ENCODE measurements at places on chromosomes 5 and 9. TPM values are rescaled to one million over a fixed set of nuclear protein-coding genes. Genes with fewer than 3 reads are reported as not detected.

CFAP90 gene
- 10.2 TPM for total RNA-seq

OR1Q1 gene
- total RNA-seq: not detected

FOXD4L5 gene
- not detected for total RNA-seq

FLT4 gene
- total RNA-seq: 7.5 TPM

DRD1 gene
- not detected for total RNA-seq

TCERG1 gene
- 41.5 TPM for total RNA-seq

PPP2R2B gene
- 0.26 TPM for total RNA-seq

CA9 gene
- 21.8 TPM for total RNA-seq

DNA sequence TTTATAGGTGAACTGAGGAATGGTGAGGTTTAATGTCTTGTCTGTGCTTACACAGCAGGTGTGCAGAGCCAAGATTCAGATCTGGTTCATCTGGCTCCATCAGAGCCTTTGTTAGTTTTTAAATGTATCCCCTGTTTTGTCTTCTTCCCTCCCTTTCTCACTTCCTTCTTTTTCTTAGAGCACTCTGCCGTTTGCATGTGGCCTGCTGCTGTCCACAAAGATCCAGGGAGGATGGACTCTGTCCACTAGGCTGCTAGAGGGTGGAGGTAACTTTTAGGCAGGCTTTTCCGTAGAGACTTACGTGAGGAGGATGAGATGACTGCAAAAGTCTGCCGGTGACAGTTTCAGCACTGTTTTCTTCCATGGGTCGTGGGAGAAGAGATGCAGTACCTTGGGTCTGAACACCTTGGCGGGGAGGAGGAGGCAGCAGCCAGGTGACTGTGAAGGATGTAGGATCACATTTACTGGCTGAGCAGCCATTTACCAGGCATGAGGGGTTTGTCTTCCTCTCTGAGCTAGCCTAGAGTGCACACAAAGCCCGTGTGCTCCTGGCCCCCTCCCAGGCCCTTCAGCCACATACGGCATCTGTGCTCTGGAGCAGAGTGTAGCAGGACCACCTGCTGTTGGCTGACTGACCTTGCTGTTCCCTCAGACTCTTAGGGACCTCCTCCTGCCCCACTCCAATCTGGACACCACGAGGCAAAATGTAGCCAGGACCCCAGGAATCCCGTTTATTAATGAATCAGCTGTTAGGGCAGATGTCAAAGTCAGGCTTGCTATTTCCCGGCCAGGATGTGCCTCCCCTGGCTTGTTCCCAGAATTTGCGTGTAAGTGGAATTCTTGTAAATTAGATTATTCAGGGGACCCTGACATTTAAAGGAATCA is 1.8 kb downstream of the NTMT1 start:
- no peak for DNase-seq

- no peak for DNase-seq
These were observed 18.3 kb upstream of the CKMT2 start for GRCh38 chr5:81214848-81215247.

DNA sequence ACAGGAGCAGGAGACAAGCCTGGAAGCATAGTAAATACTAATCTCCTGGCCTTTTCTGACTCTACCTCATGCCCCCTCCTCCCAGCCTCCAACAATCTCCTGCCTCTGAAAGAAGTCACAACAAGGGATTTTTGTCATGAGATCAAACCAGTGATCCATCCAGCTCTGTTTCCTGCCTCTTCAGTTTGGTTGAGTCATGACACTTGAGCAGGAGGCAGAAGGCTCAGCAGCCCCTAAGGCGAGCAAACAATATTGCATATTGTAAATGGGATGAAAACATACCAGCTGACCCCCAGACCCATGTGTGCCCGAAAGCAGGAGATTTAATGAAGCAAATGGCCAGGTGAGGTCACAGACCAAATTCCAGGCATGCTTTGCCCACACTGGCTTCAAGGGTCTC is 272.8 kb downstream of the GAS1 start:
- DNase-seq: no peak

- DNase-seq: no peak
These were observed 53.4 kb downstream of the PTCH1 start for GRCh38 chr9:95463148-95464060.

- no peak for DNase-seq
These were observed 1.9 kb upstream of the ARSI start for GRCh38 chr5:150304481-150305081.

- DNase-seq: no peak
These were observed 46.5 kb downstream of the TARS1 start for GRCh38 chr5:33487236-33487635.

GRCh38 chr5:32444431-32445286 is at the start of gene ZFR:
TSS of gene ZFR (minus strand) at chr5:32444740. CDS start at chr5:32444658, 82 bp downstream.
- DNase-seq: peak; percentile 92

- no peak for DNase-seq
These were observed 101.0 kb downstream of the TMEM232 start for GRCh38 chr5:110625376-110625999.

GRCh38 chr9:18437315-18438201 is 36.4 kb upstream of the ADAMTSL1 start:
- DNase-seq: peak; percentile 27

DNA sequence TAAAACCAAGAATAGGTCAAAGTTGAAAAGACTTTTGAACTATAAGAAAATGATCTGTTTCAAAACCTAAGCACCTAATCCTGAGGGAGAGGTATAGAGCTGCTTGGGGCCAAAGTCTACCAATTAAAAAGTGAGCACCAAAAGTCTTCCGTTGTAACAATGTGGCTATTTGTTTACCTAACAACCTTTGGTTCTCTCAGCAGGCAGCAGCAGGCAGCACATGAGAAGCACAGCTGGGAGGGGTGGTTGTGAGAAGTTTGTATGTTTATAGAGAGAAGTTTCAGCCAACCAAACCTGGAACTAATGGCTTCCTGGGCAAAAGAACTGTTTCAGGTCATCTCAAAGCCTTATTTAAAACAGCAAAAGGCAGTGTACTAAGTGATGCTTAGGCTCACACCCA is 59.8 kb upstream of the TBC1D9B start:
- no peak for DNase-seq

DNA sequence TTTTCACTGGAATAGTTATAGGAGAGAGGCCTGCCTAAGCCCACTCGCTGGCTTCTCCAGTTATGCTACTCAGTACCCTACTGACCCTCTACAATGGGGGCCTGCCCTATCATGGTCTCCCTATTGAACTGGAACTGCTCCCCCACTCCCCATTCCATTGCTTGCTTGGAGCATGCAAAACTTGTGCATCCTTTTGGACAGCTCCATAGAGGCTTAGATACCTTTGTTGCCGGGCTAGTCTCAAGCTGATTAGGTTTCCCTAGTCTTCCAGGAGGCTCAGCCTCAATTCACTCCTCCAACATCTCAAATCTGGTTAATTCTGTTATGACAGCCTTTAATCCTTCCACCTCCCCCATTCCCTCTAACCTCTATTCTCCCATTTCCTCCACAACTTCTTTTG is 39.9 kb downstream of the KIF24 start:
- no peak for DNase-seq

DNA sequence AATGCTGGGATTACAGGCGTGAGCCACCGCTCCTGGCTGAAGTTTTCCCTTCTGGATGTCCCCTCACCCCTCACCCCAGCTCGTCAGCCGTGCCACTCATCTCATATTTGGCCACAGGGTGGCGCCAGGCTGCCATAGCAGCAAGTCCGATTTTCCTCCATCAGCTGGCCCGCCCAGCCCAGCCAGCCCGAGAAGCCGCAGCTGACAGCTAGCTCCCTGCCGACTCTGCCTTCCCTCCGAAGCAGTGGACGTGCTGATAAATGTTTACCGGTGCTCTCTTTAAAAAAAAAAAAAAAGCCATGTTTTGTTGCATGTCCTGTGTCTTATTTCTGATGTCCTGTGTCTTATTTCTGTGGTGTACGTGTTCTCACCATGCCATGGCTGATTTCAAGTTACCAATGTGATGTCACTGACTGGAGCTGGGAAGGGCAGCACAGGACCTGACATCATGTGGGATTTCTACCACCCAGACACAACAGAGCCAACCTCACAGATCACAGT is 58.3 kb downstream of the PFDN1 start:
- DNase-seq: peak; percentile 95

- no peak for DNase-seq
These were observed 214.4 kb downstream of the SEMA6A start for GRCh38 chr5:116360008-116360853.

- no peak for DNase-seq
These were observed 12.2 kb downstream of the ACTL7A start for GRCh38 chr9:108874058-108874788.

- DNase-seq: no peak
These were observed 114.2 kb downstream of the RGS3 start for GRCh38 chr9:113577525-113578261.

DNA sequence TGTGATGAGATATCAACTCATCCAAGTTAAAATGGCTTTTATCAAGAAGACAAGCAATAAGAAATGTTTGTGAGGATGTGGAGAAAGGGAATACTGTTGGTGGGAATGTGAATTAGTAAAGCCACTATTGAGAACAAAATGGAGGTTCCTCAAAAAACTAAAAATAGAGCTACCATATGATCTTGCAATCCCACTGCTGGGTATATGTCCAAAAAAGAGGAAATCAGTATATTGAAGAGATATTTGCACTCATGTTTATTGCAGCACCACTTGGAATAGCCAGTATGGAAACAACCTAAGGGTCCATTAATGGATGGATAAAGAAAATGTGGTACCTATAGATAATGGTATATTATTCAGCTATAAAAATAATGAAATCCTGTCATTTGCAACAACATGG is 25.1 kb downstream of the PPIP5K2 start:
- no peak for DNase-seq

DNA sequence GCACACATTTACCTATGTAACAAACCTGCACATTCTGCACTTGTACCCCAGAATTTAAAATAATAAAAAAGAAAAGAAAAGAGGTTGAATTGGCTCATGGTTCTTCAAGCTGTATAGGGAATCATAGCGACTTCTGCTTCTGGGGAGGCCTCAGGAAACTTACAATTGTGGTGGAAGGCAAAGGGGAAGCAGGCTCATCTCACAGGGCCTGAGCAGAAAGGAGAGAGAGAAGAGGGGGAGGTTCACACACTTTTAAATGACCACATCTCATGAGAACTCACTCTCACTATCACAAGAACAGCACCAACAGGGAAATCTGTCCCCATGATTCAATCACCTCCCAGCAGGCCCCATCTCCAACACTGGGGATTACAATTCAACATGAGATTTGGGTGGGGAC is 214.6 kb downstream of the CDK5RAP2 start:
- DNase-seq: no peak

- DNase-seq: no peak
These were observed 244.5 kb downstream of the PLK2 start for GRCh38 chr5:58215364-58215763.

DNA sequence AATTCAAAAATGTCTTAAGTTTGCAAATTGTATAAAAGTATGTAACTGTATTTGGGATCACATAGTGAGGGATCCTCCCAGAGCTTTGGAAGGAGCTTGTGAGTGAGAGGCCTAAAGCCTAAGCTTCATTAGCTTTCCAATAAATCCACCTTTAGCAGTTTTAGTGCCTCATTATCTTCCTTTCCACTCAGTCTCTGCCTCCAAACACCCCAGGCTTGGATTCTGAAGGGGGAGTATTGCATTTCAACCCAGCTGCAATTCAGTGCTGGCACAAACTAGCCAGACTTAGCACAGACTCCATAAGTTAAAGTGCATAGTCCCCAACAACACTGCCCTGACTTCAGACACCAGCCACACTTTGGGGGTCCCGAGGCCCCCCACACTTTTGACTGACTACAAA is 113.5 kb downstream of the SMARCA2 start:
- DNase-seq: no peak

All from body of pancreas (tissue), 4 donors.